ENCODE measurements at places on chromosomes 6 and 20.

GRCh38 chr6:31094389-31094881, 17.9 kb downstream of the C6orf15 start:
- DNase-seq: peak; percentile 55

- no peak for DNase-seq
Measured at GRCh38 chr6:11035616-11036350, 8.3 kb downstream of the ELOVL2 start.

GRCh38 chr6:48111143-48111506, at the start of gene PTCHD4:
PTCHD4 (minus strand) TSS chr6:48111197; CDS start chr6:48068957, 42,240 bp downstream.
- DNase-seq: no peak

- DNase-seq: no peak
Measured at GRCh38 chr6:7129784-7130569, 22.2 kb downstream of the RREB1 start.

- DNase-seq: no peak
Measured at GRCh38 chr20:32589256-32589655, 4.1 kb upstream of the NOL4L start.

DNA sequence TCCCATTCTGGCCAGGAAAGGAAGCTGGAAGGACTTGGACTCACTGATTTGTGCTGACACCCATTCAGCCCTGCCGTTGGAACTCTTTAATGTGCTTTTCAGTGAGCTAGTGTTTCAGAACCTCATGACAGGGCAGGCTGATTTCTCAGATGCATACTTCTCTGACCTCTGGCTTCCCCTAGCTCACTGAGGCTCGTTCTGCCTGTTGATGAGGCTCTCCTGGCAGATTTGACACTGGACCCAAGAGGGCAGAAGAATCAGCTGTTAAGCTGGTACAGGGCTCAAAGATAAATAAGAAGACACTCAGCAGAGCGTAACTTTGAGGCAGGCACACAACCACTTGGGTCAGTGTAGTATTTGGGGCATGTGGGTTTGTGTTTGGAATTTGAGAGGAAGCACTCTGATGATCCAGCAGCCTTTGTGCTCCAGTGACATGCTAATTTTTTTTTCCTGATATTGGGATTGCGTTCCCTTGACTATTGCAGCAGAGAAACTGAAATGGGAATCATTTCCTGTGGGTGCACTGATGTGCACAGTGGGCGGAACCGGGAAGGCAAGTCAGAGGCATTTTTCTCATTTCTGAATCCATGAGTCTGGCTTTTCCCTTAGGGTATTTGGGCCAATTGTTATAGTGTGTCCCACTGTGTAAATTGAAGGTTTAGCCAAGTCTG, 80.2 kb downstream of the CARMIL1 start:
- no peak for DNase-seq

DNA sequence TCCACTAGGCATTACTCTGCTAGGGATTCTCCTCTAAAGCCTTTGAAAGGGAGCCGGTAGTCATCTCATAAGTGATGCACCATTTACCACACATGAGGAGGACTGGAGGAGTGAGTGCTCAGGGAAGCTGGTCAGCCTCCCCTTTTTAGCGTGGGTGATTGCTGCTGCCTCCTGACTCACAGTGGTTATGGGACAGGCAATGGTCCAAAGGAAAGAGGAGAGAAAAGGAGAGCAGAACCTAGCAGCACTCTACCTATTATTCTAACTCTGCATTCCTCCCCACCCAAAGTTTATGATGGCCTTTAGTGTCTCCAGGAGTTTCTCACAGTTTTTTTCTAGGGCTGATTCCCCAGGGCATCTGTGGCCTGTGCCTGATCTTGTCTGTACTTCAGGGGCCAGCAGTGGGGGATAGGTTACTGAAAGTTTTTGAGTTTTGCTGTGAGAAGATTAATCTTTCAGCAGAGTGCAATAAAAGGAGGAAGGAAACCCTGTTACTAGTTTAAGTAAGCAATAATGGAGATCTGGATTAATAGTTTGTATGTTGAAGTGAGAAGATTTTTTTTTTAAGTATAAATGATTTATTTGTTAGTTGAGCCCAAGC, 36.4 kb upstream of the GCLC start:
- DNase-seq: no peak

- DNase-seq: no peak
Measured at GRCh38 chr20:31723069-31723318, 326 bp upstream of the BCL2L1 start.

GRCh38 chr6:85456782-85457181, 6.9 kb downstream of the NT5E start:
- DNase-seq: no peak

DNA sequence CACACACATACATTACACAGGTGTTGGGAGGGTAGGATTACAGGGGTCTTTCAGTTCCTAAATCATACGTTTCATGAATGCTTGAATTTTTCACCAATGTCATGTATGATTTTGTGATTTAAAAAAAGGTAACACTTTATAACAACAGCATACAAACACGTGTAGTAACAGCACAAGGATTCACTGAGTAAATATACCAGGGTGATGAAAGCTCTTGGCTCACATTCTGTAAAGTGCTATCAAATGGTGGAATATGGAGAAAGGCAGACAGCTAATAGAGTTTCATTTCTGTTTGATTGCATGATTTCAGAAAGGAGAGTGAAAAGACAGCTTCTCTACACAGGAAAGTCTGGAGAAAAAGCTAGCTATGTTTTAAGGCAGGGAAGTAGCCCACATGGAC, 231.9 kb downstream of the CD83 start:
- no peak for DNase-seq

DNA sequence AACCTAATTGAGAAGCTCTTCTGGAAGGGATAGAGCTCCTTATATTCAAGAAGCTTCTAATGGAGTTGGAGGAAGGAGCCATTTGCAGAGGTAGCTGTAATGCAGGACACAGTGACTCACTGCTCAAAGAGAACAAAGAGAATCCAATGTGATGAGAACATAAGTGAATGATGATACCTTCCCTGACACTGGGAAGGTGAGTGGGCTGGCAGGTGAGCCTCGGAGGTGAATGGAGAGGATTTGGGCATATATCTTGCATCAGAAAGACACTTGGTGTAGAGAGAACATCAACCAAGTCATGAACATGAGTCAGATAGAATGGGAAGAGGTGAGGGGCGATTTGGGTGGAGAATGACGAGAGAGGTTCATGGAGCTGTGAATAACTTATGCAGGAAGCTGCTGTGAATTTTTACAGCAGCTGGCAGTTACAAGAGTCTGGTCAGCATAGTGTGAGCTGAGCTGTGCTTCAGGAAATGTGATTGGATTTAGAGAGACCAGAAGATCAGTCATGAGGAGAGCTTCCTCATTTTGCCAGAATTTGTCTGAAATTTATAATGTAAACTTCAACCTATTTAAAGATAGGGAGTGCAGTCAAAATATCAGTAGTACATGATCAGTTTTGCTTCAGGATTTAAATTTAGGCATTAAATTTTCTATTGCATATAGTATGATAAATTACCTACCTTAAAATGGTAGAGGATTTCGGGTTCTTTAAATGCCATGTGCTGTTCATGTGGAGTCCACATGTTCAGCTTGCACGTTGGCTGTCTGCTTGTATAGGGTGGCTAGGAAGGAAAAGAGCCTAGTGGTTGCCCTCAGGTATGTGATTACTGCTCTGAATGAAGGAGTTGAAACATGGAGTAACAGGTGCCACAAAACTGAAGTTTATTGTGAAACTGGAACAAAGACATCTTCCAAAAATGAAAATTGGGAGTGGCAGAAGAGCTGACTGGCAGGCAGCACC, 59.2 kb upstream of the KIF25 start:
- DNase-seq: no peak

GRCh38 chr6:137309078-137309762, 90.0 kb upstream of the IFNGR1 start:
- DNase-seq: peak; percentile 2

DNA sequence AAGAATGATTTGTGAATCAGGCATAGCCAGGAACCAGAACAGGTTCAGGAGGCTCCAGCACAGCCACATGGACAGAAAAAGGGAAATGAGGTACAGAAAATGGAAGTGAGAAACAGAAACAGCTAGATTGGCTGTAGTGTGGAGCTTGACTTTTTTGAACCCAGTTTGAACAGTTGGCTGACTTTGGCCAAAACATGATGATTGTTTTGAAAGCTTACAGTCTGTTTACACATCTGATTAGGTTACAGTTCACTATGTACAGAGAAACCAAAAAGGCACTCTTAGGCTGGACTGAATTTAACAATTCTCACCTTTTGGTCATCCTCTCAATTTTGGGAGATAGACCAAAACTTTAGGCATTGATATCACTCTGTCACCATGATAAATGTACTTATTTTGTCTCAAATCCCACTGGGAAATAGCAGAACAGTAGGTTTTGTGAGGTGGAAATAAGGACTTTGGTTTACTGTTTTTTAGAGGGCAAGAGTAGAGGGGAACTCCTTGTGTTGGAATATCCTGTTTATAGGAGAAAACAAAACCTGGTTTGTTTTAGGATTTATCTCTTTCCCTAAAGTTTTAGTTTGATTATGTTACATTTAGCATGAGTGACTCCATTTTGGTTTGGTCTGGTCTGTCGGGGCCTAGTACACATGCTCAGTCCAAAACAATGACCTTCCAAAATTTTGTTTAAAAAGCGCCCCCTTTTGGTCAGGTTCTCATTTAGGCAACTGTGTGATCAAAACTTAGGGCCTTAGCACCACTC, 123.1 kb downstream of the OLIG3 start:
- DNase-seq: no peak

DNA sequence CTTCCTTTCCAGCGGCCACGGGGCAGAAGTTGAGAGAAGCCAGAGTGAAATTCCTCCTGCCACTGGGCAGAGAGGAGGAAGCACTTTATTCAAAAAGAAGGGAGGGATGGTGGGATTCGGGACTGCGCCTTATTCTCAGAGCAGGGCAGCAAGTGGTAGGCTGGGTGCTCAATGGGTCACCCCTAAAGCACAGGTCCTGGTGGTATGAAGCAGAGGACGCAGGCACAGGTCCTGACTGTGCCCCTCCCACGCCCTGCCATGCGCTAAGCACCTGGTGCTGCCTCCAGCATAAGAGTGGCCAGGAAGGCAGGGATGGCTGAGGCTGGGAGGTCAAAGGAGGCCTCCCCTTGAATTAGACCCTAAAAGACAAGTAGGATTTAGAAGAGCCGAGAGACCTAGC, 4.9 kb upstream of the GRM4 start:
- no peak for DNase-seq

DNA sequence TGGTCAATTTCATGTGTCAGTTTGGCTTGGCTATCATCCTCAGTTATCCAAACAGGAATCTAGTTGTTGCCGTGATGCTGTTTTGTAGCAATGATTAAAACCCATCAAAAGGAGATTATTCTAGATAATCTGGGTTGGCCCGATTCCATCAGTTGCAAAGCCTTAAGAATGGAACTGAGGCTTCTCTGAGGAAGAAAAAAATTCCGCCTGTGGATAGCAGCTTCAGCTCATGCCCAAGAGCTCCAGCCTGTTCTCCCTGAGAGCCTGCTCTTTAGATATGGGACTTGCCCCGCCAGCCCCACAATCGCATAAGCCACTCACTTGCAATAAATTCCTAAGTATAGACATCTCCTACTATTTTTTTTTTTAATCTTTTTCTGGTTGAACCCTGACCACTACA, 61.5 kb downstream of the SEL1L2 start:
- no peak for DNase-seq

DNA sequence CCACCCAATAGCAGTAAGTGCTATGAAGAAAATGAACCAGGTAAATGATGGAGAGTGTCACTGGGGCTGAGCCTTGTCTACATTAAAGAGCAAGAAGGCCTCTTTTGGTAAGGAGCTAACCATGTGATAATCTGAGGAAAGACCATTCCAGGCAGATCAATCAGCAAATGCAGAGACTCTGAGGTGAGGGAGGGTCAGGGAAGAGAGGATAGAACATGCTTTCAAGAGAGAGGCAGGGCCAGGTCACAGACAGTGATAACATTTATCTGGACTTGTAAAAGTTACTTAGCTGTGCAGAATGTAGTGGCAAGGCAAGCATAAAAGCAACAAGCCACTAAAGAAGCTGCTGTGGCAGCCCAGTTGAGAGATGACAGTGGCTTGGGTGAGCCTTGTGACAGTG, 197.3 kb downstream of the TASP1 start:
- DNase-seq: no peak

GRCh38 chr6:160222491-160222890, 36.1 kb downstream of the SLC22A2 start:
- no peak for DNase-seq

- no peak for DNase-seq
Measured at GRCh38 chr6:39947611-39948068, 13.4 kb upstream of the MOCS1 start.

GRCh38 chr20:58523971-58524315, 8.7 kb upstream of the APCDD1L start:
- DNase-seq: no peak

DNA sequence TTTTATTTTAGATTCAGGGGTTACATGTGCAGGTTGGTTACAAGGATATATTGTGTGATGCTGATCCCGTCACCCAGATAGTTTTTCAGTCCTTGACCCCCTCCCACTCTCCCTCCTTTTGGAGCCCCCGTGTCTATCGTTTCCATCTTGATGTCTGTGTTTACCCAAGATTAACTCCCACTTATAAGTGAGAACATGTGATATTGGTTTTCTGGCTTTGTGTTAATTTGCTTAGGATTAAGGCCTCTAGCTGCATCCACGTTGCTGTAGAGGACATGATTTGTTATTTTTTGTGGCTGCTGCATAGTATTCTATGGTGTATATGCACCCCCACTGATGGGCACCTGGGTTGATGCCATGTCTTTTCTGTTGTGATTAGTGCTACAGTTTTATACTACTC, 178.6 kb downstream of the PLCB1 start:
- DNase-seq: no peak

- no peak for DNase-seq
Measured at GRCh38 chr6:53014744-53015143, 19.7 kb upstream of the GSTA4 start.

DNA sequence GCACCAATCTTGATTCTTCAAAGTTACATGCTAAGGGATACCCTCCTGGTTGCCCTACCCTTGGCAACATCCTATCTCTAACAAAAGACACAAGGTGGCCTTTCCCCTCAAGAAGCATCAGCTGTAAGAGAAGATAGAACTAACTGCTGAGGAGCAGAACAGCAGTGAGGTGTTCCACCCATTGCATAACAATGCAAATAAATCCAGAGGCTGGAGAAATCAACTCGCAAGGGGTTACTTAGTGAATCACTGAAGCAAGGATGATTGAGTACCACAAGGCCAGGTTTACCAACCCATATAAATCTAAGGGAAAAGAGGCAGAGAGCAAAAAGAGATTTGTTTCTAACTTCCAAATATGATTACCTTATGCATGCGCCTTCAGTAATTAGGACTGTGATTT, 36.7 kb downstream of the F13A1 start:
- DNase-seq: no peak

DNA sequence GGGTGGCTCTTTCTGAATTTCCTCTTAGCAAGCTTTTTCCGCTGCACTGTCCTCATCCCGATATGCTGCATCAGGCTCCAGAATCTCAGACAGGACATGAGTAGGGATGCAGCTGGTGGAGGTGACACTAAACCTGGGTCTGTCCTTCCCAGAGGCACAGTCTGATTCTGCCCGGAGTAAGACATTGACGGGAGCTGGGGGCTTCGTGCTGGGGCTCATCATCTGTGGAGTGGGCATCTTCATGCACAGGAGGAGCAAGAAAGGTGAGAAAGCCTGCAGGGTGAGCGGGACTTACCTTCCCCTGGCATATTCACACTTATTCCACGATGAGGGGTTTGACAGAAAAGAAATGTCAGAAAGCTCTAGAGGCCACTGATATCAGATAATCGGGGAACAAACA, 9.8 kb downstream of the HLA-DPB1 start:
- no peak for DNase-seq
